ENCODE measurements at places on chromosomes 1 and 21.

DNA sequence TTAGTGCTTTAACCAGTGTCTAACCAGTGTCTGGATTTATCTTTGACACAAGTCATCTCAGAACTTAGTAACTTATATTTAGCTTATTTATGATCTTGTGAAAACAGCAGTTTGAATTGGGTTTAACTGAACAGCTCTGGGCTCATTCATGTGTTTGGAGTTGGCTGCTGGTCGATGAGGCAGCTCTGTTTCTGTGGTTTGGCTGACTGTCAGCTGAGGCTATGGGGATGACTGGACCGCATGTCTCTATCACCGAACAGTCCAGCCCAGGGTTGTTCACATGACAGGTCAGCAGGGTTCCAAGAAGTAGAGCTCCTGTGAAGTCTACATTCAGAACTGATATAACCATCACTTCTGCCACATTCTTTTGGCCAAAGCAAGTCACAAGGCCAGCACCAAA lies 29.1 kb upstream of the C21orf91 start:
- DNase-seq, result peak; percentile 97

DNA sequence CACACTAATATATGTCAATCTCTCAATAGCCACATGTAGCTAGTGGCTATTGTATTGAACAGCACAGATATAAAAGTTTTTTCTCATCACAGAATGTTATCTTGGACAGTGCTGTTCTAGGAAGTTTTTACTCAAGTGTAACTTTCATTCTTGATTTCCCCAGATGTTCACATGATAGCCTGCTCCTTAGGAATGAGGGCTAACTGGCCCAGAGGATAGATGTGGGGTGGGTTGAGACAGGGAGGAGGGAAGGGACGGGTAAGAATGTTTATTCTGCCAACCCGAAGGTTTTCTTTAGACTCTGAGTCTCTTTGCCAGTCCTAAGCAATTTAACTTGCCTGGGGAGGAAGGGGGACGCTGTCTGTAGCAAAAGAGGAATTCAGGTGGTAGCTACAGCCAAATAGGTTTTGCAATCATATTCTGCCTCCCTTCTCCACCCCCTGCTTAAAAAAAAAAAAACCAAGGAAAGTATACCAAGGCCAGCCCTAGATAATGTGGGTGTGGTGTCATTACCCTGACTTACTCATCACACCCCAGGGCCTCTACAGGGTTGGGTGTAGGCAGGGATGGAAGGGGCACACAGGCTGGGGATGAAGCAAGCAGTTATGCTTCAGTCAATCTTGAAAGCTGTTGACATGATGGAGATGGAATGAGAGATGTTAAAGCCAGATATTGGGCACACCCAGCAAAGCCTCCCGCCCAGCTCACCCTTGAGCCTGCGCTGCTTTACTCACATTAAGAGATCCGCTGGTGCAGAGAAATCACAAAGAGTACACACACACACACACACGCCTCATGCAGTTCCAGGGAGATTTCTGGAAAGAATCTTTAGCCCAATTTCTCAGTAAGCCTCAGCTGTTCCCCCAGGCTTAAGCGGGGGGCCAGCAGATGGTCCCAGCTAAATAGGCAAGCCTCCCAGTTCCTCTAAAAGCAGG lies 59.9 kb downstream of the PLXNA2 start:
- peak; percentile 59 for DNase-seq

GRCh38 chr1:211305044-211305443 lies 21.6 kb upstream of the TRAF5 start:
- peak; percentile 39 for DNase-seq

- peak; percentile 84 for DNase-seq
These were observed at the start of gene OLFML2B for GRCh38 chr1:162023547-162024501. TSS of gene OLFML2B (minus strand) at chr1:162023869. CDS start at chr1:162023430, 439 bp downstream.

DNA sequence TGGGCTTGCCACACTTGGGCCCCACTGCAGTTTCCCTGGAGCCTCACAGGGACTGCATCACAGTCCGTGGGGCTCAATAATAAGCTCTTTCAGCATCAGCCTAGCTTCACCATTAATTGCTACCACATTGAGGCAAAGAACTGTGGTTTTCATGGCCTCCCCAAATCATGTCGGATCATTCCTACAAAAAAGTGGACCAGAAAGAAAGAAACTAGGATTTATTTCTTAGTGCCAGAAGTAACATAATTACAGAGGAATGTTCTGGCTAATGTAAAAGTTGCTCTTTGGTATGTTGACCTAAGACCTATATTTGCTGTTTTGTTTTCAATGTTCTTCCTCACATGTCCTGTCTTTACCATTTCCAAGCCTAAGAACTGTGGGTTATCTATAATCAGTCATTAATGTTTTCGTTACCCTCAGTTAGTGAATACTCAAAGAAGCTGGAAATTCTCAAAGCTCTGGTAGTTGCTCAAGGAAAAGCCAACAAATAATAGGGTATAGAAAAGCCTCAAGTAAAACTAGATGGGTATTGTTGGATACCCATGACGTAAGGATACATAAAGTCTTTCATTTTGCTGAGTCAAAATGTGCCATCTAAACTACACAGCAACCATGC lies 173.9 kb downstream of the LTN1 start:
- no peak for DNase-seq

DNA sequence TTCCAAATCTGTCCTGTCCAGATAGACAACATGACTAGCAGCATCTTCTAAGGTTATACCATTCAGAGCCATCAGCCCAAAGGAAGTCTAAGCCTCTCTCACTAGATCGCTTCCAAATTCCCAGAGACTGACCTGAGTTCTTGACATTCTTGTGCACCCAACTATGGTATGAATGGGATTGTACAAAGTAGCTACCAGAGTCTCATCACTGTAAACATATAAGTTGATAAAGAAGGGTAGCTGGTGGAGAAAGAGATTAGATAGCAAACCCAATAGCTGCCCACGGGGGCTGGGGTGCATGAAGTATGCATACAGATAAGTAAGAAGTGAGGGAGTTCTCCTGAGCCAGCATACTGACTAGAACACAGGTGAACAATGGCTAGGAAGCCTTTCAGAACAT lies 180.0 kb downstream of the PLPP3 start:
- no peak for DNase-seq

DNA sequence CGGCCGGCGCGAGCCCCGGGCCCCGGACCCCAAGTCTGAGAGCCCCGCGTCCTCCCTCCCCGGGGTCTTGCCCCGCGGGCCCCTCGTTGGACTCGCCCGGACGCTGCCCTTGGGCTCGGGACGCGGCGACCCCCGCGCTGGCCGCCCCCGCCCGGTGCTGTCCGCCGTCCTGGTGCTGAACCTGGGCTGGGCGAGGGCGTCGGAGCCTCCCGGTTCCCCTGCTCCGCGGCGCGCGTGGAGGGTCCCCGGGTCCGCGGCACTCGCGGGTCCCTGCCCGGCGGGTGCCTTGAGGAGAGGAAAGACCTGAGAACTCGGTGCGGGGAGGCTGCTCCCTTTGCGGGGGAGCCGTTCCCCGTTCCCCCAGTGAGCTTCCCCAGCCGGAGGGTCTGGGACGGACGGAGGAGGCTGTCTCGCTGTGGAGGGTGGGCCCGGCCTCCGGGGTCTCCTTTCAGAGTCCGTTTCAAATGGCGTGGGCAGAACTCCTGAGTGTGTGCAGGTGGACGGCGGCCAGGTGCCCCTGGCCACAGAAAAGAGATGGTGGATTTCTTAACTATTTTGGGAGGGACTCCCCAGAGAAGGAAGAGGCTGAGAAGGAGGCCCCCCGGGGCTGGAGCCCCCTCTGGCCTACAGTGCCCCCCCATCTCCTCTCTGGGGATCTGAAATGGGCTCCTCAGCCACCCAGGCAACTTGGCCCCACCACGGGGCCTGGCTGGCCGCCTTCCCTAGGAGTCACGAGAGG lies 595 bp downstream of the GABRD start:
- DNase-seq, result no peak

DNA sequence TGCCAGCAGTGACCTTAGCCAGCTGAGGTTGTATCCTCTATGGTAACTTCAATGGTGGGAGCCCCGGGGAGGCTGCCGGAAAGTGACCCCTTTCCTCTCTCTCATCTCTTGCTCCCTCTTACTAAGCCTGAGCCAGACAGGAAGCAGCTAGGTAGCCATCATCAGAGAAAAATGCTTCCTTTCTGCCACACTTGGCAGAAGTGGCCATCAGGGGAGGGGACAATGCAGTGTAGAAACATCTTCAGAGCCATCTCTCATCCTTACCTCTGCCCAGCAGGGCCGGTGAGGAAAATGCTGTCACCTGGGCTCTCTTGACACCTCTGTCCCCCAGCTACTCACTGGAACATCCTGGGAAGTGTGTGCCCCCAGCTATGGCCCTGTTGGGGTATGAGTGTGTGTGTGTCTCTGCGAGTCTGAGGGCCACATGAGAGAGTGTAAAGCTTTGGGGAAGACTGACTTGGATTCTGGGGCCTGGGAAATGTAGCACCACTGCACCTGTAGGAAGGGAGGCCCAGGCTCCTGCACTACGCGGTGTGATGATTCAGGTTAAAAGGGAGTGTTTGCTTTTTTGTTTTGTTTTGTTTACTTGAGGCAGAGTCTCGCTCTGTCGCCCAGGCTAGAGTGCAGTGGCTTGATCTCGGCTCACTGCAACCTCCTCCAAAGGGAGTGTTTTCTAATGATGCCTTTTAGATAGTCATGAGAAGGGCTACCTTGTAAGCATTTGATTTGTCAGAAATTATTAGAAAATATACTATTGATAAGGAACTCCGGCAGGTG lies 48.7 kb upstream of the CNTN2 start:
- no peak for DNase-seq

- DNase-seq, result peak; percentile 84
These were observed 12.2 kb downstream of the FCRLB start for GRCh38 chr1:161733526-161733925.

GRCh38 chr21:32764186-32764585 lies 7.4 kb downstream of the PAXBP1 start:
- no peak for DNase-seq

- DNase-seq, result no peak
These were observed 964.2 kb upstream of the ADGRL2 start for GRCh38 chr1:80836505-80836904.

- DNase-seq, result no peak
These were observed 11.4 kb downstream of the SLC1A7 start for GRCh38 chr1:53130878-53131589.
